Hippocampal formation (tissue), 2 donors: ENCODE measurements at places on chromosomes 4 and X.

DNA sequence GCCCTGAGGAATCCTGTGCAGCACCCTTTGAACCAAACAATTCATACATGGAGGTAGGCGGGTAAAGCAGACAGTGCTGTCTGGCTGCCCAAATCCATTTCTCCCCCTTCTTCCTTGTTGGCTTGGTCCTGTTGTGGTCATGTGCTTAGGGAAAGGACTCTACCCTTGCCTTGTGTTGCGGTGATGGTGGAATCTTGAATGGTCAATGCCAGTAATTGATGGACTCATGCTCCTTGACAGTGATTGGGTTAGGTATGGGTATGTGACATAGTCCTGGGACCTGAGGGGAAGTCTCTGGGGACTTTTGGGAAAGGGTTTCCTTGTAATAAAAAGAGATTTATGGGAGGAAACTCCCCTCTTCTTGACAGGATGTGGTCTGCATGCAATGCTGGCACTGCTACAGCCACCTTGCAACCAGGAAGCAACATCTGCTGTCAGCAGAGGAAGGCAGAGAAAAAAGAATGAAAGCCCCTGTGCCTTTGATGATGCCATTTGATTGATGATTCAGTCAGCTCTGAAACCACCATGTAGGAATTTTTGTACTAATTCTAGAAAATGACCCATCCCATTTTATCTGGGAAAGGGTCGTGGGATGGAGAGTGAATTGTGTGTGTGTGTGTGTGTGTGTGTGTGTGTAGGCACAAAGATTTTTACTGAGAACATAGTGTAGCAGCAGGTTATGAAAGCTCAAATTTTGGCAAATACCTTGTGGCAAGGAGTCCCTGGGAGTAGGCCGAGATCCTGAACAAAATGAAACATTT, 30.0 kb upstream of the HUWE1 start:
- DNase-seq: no peak

DNA sequence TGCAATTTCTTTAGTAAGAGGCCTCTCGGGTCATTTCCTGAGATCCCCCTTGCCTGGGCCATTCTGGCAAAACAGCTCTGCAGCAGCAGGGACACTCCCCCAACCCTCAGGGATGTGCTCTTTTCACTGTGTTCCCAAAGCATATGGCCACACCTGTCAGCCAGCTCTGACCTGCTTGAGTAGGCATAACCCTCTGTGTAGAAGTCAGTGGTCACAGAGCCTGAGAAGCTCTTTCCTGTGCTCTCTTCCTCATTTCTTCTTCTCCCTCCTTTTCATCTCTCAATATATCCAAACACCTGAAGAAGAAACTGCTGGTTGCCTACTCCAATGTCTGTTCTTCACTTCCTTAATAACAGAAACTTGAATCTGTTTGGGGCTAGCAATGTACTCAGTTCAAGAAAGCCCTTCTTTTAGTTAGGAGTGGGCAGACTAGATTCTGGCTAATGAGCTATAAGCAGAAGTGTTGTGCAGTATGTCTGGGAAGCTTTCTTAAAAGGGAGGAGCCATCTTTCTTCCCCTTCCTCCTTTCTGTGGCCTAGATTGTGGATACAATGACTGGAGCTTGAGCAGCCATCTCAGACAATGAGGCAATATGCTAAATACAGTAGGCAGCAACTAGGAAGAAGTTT, 73.3 kb downstream of the PRPS1 start:
- DNase-seq: no peak

DNA sequence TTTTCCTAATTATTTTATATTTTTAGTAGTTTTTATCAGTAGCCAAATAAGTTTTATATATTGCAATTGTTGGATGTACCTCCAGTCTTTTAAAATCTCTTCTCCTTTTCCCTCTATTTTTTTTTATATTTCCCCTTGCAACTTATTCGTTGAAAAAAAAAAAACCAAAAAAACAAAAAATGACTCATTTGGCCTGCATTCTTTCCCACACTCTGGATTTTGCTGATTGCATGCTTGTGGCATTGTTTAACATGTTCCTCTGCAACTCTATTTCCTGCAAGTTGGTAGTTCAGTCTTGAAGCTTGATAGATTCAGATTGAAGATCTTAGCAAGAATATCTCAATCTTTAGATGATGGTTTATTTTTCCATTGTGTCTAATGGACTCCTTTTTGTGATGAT, 260.6 kb upstream of the BOD1L1 start:
- DNase-seq: no peak

GRCh38 chrX:53374222-53374820, 48.1 kb downstream of the SMC1A start:
- no peak for DNase-seq

GRCh38 chr4:76596713-76597112, 161.7 kb downstream of the SHROOM3 start:
- DNase-seq: no peak

- DNase-seq: no peak
Observed at GRCh38 chr4:39335566-39335965, 30.6 kb downstream of the RFC1 start.

GRCh38 chr4:59945277-59945676, 1254.8 kb upstream of the ADGRL3 start:
- no peak for DNase-seq
